ENCODE measurements at places on chromosomes 11 and 22.

DNA sequence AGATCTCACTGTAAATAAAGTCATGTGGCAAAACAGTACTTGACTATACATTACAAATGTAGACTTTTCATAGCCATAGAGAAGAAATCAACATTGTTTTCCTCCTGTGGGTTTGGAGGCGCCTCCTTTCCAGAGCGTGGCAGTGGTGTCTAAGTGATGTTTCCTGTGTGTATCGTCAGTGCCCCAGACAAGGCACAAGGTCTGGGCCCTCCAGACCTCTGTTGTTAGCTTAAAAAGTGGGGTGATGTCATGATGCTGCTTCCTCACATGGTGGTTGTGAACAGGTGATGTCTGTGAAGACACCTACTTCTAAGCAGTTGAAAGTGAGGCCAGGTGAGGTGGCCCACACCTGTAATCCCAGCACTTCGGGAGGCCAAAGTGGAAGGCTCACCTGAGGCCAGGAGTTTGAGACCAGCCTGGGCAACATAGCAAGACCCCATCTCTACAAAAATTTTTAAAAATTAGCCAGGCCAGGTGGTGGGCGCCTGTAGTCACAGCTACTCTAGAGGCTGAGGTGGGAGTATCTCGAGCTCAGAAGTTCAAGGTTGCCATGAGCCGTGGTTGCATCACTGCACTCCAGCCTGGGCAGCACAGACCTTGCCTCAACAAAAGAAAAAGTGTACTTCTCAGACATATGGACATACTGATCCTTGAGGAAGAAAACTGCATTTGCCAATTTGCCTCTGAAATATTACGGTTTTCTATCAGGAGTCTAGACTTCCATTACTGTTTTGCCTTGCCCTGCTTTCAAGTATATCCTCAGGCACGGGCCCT, 15.7 kb downstream of the NUP50 start:
- no peak for DNase-seq

DNA sequence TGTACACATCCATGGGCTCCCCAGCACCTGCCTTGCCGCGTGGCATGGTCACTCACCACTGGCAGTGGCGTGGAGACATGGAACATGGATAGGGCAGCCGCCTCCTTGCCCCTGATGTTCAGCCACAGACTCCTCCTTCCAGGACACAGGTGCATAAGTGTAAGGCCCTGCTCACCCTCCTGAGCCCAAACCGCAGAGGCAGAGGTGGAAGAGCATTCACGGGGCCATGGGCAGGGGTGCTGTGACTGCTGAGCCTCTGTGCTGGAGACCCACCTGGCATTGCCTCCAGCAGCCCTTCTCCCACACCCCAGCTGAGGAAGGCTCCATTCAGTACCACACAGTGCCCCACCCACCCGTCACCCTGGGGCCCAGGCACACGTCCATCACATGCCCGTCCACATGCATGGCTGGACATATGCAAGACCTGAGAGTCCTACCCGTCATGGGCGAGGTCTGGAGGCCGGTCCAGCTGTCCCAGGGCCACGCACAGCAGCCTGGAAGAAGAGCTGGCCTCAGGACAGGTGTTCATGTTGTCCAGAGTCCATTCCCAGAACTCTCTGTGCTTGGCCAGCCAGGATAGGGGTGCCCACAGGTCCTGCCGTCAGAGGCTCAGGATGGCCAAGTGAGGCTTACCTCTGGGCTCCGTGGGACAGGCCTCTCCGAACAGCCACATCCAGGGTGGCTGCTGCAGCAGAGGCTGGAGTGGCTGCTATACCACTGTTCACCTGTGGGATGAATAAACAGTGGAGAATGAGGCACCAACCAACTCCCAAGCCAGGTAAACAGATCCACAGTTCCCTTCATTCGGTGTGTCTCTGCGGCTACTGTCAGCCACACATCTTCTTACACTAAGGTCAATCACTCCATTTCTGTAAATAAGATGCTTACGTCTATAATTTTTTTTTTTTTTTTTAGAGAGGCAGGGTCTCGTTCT, 1.7 kb upstream of the TUBGCP6 start:
- DNase-seq = no peak

GRCh38 chr11:127027789-127028188, 27.2 kb upstream of the KIRREL3 start:
- DNase-seq = no peak

- DNase-seq = no peak
Measured at GRCh38 chr11:10926801-10927211, 69.0 kb upstream of the ZBED5 start.

- DNase-seq = no peak
Measured at GRCh38 chr11:57154739-57155138, 27.0 kb upstream of the LRRC55 start.

DNA sequence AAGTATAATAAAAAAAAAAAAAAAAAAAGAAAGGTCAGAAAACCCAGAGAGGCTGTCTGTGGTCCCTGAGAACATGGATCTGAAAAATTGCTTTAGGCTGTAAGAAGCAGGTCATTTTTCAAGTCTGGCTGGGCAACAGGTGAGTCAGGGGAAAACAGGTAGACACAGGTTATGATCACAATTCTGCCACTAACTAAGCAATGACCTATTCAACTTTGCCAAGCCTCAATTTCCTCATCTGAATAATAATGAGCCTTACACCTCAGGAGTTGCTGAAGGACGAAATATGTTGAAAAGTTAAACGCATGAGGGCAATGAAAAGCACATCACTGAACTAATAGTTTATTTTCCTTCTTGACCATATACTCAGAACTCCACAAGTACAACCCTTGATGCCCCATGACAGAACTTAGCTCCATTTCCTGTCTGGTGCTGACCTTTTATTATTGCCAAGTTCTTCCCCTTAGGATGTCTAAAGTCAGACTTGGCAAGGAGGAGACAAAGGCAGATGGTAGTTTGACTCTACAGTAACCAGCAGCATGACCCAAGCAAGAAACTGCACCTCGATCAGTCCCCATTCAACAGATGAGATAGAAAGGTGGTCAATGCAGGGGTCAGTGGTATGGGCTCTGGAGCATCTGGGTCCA, 93.6 kb downstream of the SYN3 start:
- DNase-seq = no peak

- no peak for DNase-seq
Measured at GRCh38 chr22:43241138-43241597, 54.2 kb upstream of the TTLL12 start.

GRCh38 chr22:20174785-20175596, 24.1 kb upstream of the CCDC188 start:
- peak; percentile 10 for DNase-seq

DNA sequence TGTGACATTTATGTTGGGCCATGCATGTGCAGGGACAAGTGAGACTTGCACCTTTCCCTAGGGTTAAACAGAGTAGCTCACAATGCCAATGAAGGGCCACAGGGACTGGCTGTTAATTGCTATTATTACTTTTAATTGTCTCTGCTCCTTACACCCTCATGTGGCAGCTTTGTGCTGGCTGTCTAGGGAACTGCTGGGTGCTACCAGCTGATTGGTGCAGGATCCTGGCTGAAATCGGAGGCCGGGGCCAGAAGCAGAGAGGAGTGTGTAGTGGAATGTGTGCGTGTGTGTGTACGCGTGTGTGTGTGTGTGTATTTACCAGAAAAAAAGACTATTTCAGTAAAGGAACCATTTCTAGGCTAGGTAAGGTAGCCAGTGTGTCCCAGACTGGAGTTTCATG, 302.5 kb downstream of the CTTN start:
- no peak for DNase-seq

- no peak for DNase-seq
Measured at GRCh38 chr22:48477031-48477721, 1350.5 kb downstream of the BRD1 start.

GRCh38 chr11:47552056-47552565, 821 bp downstream of the CELF1 start:
- no peak for DNase-seq

GRCh38 chr11:44775366-44775984, 48.7 kb downstream of the TSPAN18 start:
- no peak for DNase-seq

- DNase-seq = no peak
Measured at GRCh38 chr11:43825217-43825816, 55.3 kb upstream of the ALKBH3 start.

- DNase-seq = no peak
Measured at GRCh38 chr11:32012049-32012448, 78.8 kb upstream of the RCN1 start.

GRCh38 chr22:45688600-45689080, 17.0 kb downstream of the ATXN10 start:
- DNase-seq = no peak

- DNase-seq = no peak
Measured at GRCh38 chr11:14304601-14305000, 54.4 kb downstream of the RRAS2 start.

GRCh38 chr11:58043379-58043778, 12.6 kb downstream of the OR6Q1 start:
- no peak for DNase-seq

DNA sequence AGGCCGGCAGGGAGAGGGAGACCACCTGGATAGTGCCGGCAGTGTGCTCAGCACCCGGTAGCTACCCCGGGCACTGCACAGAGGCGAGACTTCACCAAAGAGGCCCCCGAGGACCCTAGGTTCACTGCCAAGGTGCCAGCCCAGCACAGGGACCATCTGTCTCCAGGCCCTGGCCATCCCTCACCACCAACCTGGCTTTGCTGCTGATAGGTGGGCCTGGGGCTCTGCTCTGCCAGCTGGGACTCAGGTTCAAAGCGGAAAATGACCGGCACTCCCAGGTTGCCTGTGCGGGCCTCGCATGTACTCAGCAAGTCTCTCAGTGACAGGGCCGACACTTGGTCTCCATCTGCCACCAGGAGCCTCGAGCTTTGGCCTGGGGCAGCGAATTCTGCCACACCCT, 812.2 kb downstream of the BRD1 start:
- no peak for DNase-seq

DNA sequence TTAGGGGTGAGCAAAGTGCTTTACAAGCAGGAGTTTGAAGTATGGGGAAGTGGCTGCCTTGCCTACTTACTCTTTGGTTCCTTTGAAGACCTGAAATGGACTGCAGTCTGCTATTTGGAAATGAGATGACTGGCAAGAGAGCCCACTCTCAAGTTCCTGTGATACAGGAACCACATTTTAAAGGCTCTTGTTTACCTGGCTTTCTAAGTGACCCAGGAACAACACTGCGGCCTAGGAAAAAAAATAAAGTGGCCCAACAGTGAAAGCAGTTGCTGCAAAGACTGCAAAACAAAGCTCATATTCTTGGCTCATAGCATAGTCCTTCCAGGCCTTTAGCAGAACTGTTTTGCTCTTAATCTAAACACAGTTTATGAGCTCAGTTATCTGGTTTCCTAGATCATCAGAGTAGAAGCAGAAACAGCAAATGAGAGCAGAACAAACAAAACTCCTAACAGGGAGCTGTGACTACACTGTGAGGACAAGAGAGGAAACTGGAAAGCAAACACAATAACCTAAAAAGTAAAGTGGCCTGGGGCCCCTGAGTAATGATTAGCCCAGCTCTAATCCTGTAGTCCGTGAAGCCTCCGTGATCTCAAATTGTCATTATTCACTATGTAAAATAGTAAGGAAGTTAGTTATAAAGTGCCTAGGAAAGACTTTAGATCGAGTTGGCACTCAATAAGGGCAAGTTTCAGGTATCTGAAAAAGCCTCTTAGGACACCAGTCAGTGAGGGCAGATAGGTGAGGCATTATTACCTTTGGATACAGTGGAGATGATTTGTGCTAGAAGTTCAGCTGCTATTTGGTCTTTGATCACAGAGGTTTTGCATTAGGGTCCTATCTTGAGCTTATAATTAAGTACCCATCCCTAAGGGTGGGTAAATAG, 11.5 kb downstream of the CCDC117 start:
- DNase-seq = no peak

- DNase-seq = no peak
Measured at GRCh38 chr11:17985517-17985916, 27.3 kb downstream of the SERGEF start.

DNA sequence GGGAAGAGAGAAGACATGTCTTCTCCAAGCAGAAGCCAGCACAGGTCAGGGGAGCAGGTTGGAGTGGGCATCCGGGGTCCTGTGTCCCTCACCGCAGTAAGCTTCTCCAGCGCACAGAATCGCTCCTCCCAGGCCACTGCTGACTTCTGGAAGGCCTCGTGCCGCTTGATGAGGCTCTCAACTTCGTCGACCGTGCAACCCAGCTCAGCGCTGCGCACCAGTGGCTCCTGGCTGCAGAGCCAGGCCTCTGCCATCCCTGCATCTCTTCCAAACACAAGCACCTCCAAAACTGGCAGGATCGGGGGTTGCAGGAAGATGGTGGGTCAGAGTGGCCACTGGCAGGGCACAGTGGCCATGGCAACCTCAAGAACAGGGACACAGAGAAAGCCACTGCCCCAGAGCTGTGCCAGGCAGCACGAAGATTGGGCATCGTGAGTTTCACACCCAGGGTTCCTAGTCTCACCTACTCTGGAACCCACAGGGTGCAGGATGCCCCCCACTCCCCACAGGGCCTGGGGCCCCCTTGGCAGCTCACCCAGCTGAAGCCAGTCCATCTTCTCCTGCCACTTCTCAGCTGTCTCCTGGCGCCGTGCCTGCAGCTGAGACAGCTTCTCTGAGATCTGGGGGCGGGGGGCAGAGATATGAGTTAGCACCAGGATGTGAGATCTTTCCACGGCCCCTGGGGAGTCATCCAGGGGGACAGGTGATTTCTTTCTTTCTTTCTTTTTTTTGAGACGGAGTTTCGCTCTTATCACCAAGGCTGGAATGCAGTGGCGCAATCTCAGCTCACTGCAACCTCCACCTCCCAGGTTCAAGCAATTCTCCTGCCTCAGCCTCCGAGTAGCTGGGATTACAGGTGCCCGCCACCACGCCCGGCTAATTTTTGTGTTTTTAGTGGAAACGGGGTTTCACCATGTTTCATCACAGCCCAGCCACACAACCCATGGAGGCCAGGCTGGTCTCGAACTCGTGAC, 11.2 kb upstream of the RBM4B start:
- DNase-seq = no peak

- DNase-seq = no peak
Measured at GRCh38 chr11:113840932-113841664, 34.3 kb downstream of the USP28 start.

DNA sequence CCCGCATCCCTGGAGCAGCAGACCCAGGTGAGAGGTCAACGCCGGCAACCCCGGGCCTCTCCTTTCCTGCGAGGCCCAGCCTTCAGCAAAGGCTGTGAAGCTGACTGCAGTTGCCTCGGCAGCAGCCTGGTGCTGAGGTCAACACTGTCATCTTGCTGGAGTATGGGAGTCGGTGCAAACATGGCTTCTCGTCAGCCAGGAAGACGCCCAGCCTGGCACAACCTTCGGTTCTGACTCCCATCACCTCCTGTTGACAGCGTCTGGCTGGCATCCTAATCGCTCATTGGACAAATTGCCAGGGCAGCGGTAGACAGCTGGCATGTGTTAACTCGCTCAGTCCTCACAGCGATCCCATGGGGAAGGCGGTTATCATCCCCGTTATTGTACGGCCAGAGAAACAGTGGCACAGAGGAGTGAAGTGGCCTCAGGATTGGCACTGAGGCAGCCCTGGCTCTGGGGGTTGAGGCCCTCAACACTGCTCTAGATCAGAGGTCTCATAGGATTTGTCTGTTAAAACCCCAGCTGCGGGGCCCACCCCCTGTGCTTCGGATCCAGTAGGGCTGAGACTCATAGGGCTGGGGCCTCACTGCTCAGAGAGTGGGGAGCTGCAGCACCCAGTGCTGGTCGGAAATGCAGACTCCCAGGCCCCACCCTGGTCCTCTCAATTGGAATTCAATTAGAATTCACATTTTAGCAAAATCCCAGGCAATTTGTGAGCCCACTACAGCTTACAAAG, 39.3 kb upstream of the TP53I11 start:
- no peak for DNase-seq

GRCh38 chr22:29330753-29331152, 15.3 kb upstream of the RASL10A start:
- DNase-seq = no peak

- no peak for DNase-seq
Measured at GRCh38 chr22:38837414-38837928, 6.4 kb downstream of the NPTXR start.

- no peak for DNase-seq
Measured at GRCh38 chr22:36977401-36977861, 41.8 kb downstream of the TST start.

Data from SK-N-MC (cell line).